A172 (cell line): ENCODE measurements at places on chromosomes 6 and 20. TPM values are rescaled to one million over a fixed set of nuclear protein-coding genes. Genes with fewer than 3 reads are reported as not detected.

Gene UBE3D
- 5.1 and 5.4 TPM in 2 replicates for total RNA-seq

Gene ARFGEF2
- 25.2 and 30.7 TPM in 2 replicates for total RNA-seq

Gene GINS1
- total RNA-seq = 42.6 and 48.4 TPM in 2 replicates

Gene ZFP57
- not detected in 2 replicates for total RNA-seq

Gene OPN5
- total RNA-seq = not detected in 2 replicates
